PC-3 (cell line): ENCODE measurements at places on chromosomes 3 and 15. TPM values are rescaled to one million over a fixed set of nuclear protein-coding genes. Genes with fewer than 3 reads are reported as not detected.

DNA sequence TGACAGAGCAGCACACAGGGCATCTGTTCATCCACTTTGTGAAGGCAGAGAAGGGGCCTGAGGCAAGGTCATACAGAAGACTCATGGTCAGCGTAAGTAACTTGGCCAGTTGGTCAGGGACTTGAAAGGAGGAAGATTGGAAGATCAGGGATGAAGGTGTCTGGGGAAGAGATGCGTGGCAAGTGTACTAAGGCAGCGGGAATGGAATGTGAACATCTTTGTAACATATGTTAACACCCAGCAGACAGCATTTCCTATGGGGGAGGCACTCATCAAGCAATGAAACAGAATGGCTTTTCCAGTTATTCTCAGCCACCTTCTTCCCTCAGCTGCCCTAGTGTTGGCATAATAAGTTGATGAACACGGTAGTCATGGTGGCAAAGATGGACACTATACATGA, 7.8 kb upstream of the RFC4 start:
- DNase-seq, result no peak

DNA sequence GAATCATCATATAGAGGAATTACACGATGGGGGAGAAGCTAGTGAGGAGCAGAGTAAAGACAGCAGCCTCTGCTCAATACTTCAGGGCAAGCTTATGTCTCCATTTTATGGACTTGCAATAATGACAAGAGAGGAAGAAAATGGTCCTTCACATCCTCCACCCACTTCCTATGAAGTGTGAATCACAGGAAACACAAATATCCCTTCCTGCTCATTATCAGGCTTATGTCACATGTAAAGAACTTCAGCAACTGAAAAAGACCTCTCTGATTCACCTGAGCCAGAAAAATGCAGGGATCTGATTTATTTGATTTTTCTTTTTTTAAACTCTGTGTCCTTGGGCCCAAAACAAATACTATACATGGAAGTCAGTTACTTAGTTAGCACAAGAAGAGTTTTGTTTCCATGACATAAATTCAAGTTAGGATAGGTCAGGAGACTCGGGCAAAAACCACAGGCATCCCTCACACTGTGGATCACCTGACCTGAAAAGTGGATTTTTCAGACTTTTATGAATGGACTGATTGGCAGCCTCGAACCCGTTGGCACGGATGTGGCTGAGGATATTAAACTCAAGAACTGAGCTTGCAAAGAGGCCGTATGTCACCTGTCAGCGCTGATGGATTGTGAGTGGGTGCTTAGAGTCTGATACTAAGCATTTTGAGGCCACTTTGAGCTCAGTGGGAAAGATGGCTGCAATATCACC, 620.8 kb upstream of the MDFIC2 start:
- peak; percentile 70 for DNase-seq

DNA sequence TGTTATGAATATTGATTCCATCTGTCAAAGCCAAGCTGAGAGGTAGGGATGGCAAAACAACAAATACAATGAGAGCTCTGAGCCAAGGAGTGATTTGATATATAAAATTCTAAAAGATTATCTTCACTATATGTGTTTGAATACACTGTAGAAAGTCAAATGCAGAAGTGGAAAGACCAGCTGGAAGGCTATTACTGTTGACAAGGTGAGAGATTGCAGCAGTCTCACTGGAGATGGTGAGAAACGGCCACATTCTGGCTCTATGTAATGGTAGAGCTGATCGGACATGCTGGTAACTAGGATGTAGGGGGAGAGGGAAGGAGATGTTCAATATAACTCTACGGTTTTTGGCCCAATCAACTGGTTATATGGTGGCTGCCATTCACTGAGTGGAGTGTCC, 434.2 kb upstream of the SUCLG2 start:
- no peak for DNase-seq

DNA sequence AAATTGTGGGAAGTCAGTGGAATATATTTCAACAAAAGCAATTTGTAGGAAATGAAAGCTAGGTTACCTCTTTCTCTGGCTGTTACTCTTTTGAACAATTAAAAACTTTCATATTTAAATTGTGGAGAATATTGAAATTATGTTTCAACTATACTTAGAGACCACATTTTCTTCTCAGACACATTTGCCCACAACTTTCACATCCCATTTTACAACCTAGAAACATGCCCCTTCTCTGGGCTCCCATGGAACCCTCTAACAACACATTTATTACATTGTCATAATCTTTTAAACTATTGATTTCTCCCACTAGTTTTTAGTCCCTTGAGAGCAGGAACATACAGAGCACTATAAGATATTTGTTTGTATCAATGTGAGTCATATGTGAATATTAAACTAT, 211.7 kb upstream of the TTC14 start:
- DNase-seq, result no peak

- peak; percentile 39 for DNase-seq
Observed at GRCh38 chr3:186544281-186544680, at the start of gene CRYGS. TSS of gene CRYGS (minus strand) at chr3:186544380. CDS start at chr3:186544326, 54 bp downstream.

DNA sequence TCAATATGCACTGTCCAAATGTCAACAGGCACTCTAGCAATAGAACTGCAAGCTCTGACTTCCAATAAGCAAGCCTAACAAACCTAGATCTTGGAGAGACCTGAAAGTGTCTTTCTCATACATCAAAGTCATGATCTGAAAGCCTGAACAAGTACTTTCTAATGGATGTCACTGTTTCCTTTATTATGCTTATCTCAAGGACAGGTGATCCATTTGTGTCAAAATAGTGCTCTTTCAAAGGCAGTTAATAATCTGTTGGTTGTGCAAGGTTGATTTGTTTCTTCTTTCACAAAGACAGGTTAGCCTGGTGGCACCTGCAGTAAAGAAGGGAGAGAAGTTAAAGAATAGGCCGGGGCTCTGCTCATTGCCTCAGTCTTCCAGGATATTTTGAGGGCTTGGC, 146.8 kb downstream of the EPHB1 start:
- DNase-seq, result no peak

- no peak for DNase-seq
Observed at GRCh38 chr15:64837502-64837901, 4.2 kb upstream of the PLEKHO2 start.

DNA sequence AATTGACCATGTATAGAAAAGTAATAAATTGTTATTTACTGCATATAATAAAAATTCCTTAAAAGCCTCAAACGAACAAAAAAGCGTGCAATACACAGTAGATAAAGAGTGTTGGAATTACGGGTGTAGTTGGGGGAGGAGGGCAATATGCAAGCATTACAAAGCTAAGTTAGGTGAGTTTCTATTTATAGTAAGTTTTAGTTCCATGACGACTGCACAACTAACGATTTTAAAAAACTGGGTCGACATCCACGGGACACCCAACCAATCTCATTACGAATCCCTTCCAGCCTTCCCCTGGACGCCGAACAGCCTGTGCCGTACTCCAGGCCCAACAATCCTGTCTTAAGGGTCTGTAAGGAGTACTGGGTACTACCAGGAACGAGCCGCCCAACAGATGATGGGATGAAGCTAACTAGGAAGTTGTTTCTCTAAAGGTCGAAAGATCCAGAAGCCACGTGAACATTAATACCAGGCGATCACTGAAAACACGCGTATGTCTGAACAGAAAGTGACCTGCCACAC, 677 bp downstream of the POLQ start:
- DNase-seq, result peak; percentile 25

DNA sequence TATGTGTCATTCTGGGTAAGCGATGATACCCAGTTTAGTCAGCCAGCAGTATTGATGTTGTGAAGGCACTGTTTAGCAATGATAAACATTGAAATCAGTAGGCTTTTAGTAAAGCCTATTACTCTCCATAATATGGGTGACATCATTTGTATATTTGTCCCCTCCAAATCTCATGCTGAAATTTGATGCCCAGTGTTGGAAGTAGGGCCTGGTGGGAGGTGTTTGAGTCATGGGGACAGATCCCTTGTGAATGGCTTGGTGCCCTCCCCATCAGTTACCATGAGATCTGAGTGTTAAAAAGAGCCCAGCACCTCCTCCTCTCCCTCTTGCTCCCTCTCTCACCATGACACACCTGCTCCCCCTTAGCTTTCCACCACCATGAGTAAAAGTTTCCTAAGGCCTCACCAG, 31.4 kb upstream of the FAN1 start:
- DNase-seq, result peak; percentile 77

DNA sequence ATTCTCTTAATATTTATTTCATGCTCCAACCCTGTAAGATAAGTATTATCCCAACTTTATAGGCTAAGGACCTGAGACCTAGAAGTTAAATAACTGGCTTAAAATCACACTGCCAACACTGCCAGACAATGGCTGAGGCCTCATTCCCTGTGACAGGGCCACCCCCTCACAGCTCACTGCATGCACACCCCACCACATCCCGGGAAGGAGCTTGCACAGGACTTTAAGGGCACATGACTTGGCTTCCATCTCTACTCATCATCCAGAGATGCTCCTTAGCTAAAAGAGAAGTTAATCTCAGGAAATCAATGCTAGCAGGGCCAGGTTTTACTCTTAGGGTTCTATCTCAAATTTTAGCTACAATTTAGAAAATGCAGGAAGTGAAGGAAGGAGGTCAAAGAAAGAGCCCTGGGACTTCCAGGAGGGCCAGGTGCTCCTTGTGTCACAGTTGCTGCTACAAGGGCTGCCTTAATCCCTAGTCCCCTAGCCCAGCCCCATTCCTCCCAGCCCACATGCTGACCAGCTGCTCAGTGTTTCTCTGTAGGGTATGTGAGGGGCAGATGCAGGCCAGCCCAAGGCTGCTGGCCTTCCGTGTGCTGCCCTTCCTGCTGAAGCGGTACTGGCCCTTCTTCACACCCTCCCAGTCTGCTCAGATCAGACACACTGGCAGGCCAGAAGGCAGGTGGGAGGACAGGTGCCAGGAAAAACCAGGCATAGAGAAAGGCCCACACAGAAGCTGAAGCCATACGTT, 53.5 kb downstream of the WWTR1 start:
- DNase-seq, result no peak

GRCh38 chr3:188137051-188137450, 16.9 kb upstream of the LPP start:
- DNase-seq, result no peak

- no peak for DNase-seq
Observed at GRCh38 chr3:192830291-192831110, 87.2 kb downstream of the MB21D2 start.

GRCh38 chr3:70861234-70861633, 548.8 kb upstream of the MDFIC2 start:
- DNase-seq, result no peak

GRCh38 chr3:127171721-127172120, 21.2 kb upstream of the PRR23E start:
- DNase-seq, result no peak

DNA sequence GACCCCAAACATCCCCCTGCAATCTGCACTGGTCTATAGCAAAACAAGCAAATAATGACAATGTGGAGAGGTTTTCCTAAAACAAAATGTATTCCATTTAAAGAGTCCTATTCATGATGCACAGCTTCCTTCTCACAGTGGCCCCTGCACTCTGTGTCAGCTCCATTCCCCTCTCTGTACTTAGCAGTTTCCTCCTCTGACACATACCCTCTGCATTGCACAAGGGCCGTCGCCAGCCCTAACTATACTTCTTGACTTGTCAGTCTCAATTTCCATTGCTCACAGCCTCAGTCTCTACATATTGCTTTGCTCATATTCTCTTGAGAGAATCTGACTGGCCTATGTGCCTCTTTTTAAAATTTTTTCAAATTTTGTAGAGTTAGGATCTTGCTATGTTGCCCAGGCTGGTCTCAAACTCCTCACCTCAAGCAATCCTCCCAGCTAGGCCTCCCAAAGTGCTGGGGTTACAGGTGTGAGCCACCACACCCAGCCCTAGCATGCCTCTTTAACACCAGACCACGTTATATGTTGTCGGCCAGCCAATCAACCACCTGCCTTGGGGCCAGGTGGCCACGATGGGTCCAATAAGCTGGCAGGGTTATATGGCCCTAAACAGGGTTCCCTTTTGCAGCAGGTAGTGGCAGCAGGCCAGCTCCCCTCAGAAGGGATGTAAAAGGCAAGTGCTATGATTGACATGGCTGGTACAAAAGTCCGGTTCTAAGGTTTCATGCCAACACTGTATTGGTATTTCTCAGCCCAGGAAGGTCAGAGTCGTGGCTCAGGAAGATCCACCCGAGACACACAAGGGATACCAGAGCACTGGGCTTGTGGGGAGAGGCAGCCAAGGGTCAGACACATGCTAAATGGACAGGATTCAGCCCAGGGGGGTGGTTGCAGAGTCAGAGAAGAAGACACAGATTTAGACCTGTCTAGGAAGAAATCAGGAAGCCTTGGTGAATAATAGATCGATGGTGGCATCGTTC, 59.0 kb upstream of the SMAD3 start:
- DNase-seq, result no peak

GRCh38 chr3:65914032-65914739, 124.5 kb downstream of the MAGI1 start:
- no peak for DNase-seq

- DNase-seq, result no peak
Observed at GRCh38 chr3:152196782-152197181, 71.9 kb upstream of the MBNL1 start.

PGBD4 gene
- total RNA-seq, result 1.2 and 2.6 TPM in 2 replicates

GADL1 gene
- not detected in 2 replicates for total RNA-seq

TLR9 gene
- not detected in 2 replicates for total RNA-seq

LRTM1 gene
- not detected in 2 replicates for total RNA-seq

SOX14 gene
- total RNA-seq, result not detected in 2 replicates

FAM107A gene
- total RNA-seq, result 0.07 and 0.29 TPM in 2 replicates

SHC4 gene
- 2.4 and 4.3 TPM in 2 replicates for total RNA-seq
